ENCODE measurements at places on chromosomes 12 and 14.
A peak's percentile ranks its signal among the peaks of the same experiment; 100 is the strongest.

DNA sequence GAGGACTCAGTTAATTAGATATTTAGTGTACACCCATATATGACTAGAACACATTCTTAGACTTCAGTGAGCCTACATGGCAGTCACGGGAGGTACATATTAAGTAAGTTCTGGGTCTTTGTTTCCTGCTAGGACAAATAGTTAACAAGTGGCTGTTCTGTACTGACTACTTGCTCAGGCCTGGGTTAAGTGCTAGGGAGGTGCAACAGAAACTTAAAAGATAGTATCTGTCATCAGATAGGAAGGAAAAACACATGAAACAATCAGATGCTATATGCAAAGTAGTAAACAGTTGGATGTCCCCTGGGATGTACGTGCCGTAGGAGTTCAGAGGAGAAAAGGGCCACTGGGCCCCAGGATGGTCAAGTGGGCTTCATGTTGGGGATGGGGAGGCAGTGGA is 59.5 kb downstream of the SLC4A8 start:
- DNase-seq, result no peak

DNA sequence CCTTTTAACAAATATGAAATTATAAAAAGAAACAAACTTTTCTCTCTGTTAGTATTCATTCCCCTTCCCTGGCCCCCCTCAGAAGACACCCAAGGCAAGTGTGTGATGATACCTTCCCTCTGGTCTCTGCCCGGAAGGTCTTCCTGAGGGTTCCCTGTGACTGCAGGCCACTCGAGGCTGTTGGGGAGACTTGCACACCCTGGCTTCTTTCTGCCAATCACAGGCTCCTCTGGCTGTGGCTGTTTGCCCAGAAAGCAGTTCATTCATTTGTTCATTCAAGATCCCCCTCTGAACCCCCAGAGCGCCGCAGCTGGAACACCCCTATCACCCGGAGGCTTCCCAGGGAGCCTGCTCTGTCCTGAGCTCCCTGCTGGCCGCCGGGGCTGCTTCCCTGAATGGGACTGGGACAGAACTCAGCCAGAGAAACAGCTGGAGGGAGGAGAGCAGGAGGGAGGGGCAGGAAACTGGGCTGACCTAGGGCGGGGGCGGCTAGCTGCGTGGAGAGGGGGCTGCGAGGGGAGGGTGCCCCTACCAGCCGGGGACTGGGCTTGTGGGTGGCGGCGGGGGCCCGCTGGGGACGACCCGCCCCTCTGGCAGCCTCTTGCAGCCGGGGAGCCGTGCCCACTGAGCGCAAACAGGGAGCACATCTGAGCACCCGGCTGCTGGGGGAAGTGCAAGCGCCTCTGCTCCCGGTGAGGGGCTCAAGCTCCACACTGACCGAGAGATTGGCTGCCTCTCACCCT is at the start of gene CMKLR1:
Gene CMKLR1 (minus strand): TSS at position 397 of the 743 bp plus-strand sequence. CDS start 45,720 bp downstream, outside the sequence.
- no peak for DNase-seq

GRCh38 chr12:109652233-109652976 is 61.2 kb upstream of the FAM222A start:
- DNase-seq, result no peak

GRCh38 chr12:27516625-27517024 is 7.4 kb upstream of the PPFIBP1 start:
- DNase-seq, result no peak

- DNase-seq, result no peak
These were observed 18.6 kb downstream of the TPCN1 start for GRCh38 chr12:113239811-113240331.

DNA sequence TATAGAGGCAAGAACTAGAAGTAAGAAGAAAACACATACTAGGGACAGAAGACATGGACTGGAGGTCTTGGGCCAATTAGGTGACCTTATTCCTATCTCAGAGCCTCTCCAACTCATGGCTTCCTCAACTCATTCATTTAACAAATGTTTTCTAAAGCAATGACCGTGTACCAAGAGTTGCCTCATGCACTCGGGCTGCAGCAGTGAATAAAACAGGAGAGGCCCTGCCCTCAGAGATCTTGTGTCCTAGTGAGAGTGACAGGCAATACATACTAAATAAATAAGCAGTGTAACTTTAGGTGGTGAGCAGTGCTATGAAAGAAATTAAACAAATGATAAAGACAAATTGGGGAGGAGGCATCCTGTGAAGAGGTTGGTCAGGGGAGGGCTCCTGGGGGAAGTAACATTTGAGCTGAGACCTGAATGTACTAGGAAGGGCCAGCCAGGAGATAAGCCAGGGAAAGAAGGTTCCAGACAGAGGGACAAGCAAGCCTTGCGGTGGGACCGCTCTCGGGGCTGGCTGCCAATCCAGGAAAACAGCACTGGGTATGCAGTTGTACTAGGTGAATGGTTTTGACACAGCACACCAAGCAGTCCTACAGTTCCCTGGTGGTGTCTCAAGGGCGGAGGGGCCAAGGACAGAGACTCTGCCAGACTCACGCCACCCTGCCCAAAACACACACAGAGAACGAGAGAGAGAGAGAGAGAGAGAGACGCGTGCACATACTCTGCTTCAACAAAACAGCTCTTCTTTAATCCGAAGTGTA is 1.3 kb downstream of the NINJ2 start:
- DNase-seq, result no peak

DNA sequence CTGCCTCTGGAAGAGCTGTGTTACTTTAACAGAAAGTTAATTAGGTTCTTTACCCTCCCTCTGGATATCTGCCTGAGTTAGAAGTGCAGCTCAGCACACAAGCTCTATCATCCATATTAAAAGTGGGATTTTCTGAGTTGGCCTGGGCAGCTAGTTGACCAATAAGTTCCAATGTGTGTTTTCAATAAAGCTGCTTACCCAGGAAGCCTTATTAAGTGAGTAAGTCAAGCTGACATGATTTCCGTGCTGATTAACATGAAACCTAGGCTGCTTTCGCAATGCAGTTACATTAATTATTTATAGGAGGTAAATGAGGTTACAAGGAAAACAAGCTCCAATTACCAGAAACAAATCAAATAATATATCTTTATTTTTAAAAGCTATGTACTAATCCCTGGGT is 4.8 kb downstream of the NEUROD4 start:
- DNase-seq, result no peak

GRCh38 chr14:61761557-61761956 is 663 bp upstream of the SNAPC1 start:
- DNase-seq, result no peak

DNA sequence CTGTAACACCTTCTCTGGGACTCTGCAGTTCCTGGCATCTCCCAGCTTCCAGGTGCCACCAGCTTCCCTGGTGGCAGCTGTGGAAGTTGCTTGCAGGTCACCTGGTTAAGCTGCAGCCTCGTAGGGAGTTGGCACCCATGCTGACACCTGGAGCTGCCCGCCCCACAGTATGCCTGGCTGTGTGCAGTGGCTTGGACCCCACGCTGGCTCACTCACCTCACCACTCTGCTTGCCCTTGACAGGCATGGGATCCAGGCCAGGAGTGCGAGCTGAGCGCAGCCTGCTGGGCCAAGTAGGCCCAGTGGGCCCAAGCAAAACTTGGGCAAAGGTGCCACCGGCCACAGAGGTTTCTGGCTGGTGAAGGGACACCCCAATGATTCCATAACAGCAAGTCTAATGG is 48.5 kb downstream of the EGLN3 start:
- DNase-seq, result no peak

DNA sequence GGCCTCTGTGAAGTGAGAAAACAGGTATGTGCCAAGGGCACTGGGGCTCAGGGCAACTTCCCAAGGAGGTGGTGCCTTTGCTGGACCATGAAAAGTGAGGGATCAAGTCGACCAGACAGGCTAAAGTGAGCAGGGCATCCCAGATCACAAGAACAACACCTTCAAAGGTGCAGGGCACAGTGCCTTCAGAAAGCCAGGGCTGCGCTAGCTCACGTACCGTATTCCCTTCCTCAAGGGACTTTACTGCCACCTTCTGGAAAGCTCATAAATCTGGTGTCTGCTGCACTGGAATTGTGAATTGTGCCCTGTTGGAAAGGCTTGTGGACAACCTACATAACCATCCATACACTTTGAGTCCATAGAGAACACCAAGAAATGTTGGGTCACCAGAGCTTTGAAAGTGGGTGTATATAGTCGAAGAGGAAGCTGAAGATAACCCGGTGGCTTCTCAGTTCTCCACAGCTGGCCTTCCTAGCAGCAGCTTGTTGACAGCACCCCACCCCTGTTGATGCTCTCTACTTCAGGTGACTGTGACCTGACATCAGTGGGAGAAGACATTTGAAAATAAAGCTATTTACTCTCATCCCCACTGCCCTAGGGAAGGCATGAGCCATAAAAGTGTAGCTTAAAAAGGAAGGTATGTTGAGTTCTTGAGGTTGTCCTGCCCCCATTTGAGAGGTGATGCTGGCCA is 24.5 kb downstream of the FIGNL2 start:
- DNase-seq, result peak; percentile 8
